ENCODE measurements at places on chromosomes 3 and 15.
A peak's percentile ranks its signal among the peaks of the same experiment; 100 is the strongest.

GRCh38 chr15:100753503-100753902 lies 126.1 kb upstream of the ALDH1A3 start:
- DNase-seq: no peak

- DNase-seq: no peak
Measured at GRCh38 chr3:171799501-171799900, 10.8 kb downstream of the PLD1 start.

DNA sequence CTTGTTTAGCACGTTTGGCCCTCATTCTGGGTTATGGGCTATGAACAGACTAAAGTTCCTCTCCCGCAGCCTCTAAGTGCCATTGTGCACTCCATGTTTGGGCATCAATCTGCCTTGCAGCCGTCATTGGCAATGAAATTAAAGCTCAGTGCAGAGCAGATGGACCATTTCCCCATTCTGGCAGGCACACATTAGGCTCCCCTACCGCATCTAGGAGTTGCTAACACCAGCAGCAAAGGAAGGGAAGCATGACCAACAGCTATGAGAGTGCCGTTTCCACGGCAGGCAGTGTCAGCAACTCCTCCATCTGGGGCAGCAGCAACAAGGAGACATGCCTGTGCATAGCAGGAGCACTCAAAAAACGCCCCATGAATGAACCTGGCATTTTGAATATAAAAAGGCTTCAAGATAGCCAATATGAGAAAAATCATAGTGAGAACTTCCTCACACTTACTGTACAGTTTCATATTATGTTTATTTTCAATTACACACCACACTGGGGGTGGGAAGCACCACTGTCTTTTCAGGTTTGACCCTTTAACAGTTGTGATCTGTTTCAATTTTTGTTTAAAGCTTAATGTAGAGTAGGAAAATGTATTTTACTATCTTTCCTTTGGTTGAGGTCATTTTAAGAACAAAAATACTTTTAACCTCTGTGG lies 218.7 kb downstream of the KCNMB2 start:
- no peak for DNase-seq

GRCh38 chr3:141410846-141411245 lies 42.5 kb downstream of the ZBTB38 start:
- no peak for DNase-seq

DNA sequence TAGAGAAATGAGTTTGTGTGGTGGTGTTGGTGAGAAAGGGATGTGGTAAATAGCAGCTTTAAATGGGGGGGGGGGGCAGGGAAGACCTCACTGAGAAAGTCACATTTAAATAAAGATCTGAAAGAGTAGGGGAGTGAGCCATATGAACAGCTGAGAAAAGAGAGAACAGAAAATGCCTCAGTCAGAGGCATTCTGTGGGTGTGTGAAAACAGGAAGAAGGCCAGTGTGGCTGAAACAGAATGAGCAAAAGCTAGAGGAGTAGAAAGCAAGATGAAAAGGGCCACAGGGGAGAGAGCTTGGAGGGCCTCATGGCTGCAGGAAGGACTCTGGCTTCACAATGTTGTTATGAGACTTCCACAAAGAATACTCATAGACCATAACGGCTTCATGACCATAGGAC lies 783.3 kb downstream of the ZPLD1 start:
- DNase-seq: no peak

- DNase-seq: no peak
Measured at GRCh38 chr3:124826703-124827102, 60.5 kb downstream of the ITGB5 start.

GRCh38 chr15:67936258-67936657 lies 96.4 kb upstream of the RNU6-1 start:
- no peak for DNase-seq

- no peak for DNase-seq
Measured at GRCh38 chr3:43919029-43919428, 228.3 kb downstream of the ABHD5 start.

GRCh38 chr3:8755097-8755496 lies 14.3 kb downstream of the OXTR start:
- DNase-seq: no peak

DNA sequence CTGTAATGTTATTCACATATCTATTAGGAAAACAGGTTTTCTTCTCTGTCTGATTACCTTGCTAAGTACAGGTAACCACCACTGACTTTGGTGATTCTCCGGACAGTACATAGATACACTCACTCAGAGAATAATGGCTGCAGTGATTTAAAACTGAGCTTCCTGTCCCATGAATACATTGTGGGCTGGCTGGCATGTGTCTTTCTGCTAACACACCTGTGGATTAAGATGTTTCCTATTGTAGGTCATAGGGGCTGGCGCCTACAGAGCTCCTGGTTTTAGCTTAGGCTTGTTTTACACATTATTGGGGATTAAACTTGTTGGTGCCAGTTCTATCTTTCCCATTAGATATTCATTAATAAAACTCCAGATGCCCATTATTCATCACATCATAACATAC lies 102.7 kb upstream of the MEIS2 start:
- DNase-seq: no peak

GRCh38 chr15:100373120-100373896 lies 31.5 kb upstream of the ADAMTS17 start:
- DNase-seq: no peak

GRCh38 chr3:12471241-12471640 lies 13.0 kb upstream of the TSEN2 start:
- no peak for DNase-seq

- no peak for DNase-seq
Measured at GRCh38 chr3:173395073-173395411, 2.5 kb upstream of the NLGN1 start.

DNA sequence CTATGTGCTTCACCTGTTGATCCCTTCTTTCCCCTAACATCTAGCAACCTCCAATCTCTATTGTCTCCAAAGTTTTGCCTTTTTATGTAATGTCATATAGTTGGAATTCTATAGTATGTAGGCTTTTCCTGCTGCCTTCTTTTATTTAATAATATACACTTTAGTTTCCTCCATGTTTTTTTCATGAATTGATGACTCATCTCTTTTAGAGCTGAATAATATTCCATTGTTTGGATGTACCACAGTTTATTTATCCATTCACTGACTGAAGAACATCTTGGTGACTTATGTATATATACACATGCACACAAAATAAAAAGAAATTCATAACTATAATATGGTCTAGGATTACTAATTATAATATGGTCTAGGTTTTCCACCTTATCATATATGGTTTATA lies 1314.2 kb downstream of the OTOL1 start:
- no peak for DNase-seq

DNA sequence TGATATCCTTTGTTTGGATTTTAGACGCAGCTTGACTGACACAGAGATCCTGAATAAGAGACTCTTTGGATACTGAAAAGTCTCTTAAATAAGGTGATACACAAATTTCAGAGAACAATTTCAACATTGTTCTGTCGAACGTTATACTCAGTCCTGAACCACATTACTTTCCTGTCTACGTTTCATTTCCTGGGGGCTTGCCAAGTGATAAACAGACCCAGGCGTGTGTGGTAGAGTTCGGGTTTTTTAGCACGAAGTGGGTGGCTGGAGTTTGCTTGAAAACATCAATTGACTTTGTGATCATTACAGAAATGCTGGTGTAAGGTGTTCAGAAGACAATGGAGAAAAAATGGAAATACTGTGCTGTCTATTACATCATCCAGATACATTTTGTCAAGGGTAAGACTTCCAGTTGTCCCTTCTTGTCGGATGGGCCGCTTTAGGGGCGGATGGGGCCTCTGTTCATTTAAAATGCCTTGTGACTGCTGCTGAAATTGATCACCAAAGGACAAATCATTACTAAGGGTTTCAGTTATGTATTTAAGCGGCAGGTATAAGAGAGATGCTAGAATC lies at the start of gene CD96:
Gene CD96 (plus strand): TSS at position 287 of the 573 bp plus-strand sequence. CDS start 52 bp downstream, at position 339.
- peak; percentile 65 for DNase-seq

DNA sequence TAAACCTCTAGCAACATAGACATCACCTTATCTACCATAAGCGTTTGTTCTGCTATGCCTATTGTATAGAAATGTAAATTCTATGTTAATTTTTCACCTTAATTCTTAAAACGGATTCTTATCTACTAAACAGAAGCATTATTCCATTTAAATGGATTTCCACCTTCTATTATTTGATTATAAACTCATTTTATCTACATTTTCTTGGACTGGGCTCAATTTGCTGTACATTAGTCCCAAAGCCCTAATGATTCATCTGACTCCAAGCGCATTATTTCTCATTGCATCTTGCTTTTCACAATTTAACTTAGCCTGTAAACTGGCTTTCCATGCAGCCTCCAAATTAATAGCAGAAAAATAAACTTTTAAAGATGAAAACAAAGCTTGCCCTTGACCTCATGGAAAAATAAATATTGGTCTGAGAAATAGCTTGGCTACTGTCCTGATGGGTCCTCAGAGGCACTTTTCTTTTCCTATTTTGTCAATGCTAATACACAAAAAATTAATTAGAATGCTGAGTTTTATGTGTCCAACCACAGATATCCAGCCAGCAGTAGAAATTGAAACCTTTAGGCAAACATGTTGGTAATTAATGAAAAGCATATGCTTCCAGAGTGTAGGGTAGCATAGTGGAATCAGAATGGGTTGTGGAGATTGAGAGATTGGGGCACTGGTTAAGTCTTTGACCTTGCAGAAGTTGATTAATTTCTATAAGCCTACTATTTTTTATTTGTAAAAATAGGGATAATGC lies 81.4 kb upstream of the CFAP20DC start:
- no peak for DNase-seq

GRCh38 chr15:70008697-70009290 lies 88.9 kb downstream of the TLE3 start:
- DNase-seq: no peak

DNA sequence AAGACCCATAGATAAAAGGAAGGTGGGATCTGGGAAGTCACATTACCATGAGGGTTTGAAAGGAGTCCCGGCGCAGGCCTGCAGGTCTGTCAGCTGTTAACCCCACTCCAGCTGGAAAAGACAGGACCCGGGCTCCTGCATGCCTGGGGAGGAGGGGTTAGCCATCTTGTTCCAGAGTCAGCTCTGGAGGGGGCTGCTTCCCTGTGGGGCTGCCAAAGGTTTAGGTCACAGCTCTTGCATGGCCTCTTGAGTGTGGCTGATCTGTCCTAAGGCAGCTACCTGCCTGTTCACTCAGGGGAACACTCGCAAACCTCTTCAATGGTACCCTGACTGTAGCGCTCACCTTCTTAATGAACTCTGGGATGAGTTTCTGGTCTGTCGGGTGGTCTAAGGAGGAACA lies 104.5 kb downstream of the RFTN1 start:
- no peak for DNase-seq

- DNase-seq: no peak
Measured at GRCh38 chr3:26264708-26265107, 357.9 kb upstream of the LRRC3B start.

DNA sequence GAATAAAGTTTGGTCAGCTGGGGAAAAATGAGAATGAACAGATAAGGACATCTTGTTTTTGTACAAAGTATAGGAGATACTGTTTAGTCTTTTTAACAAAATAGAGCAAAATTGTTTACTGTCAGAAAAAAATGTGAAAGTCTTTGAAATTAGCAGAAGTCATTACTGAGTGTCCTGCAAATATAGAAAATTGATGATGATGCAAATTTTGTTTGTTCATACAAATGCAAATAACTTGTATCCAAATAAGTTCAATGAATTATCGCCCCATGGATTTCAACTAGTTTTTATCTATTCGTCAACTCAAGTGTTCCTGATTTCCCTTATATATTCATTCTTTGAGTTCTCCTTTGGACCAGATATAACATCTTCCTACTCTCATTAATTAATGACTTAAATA lies 378.0 kb upstream of the SGO1 start:
- no peak for DNase-seq

DNA sequence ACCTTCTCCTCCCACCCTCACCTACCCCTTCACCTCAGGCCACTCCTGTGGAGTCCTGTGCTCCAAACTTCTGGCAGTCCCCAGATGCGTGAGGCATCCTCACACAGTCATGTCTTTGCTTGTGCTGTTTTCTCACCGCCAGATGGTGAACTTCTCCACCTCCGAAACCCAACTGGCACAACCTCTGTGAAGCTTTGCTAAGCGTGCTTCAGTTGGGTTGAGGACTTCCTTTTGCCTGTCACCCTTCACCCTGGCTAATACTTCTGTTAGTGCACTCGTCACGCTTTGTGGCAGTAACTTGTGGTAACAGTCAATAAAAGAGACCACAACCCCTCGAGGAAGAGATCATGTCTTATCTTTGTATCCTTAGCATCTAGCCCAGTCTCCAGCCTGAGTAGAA lies 42.0 kb upstream of the SKOR1 start:
- DNase-seq: peak; percentile 19

DNA sequence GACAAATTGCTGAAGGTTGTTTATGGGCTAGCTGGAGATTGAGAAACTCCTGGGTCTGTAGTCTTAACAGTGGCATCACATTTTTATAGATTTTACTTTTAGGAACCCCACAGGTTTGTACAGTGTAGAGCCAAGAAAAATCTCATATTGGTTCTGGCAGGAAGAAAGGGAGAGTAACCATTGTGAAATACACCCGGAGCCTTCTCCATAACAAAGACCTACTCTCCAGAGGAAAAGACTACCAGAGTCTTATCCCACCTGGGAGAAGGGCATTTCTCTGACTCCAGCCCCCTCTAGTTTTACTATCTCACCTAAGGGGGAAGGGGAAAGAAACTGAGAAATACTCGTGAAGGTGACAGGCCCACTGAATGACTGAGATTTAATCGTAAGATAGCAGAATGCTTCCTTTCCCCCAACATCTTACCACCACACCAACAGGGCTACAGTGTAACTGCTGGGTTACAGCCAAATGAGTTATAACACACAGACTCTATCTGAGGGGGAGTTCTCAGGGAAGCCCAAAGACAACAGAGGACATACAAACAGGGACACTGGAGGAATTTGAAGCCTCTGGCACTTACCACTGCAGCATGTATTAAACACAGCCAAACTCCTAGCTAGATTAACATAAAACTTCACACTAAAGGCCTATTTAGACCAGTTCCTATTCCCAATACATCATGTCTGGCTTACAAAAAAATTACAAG lies 56.1 kb downstream of the SYN2 start:
- no peak for DNase-seq

DNA sequence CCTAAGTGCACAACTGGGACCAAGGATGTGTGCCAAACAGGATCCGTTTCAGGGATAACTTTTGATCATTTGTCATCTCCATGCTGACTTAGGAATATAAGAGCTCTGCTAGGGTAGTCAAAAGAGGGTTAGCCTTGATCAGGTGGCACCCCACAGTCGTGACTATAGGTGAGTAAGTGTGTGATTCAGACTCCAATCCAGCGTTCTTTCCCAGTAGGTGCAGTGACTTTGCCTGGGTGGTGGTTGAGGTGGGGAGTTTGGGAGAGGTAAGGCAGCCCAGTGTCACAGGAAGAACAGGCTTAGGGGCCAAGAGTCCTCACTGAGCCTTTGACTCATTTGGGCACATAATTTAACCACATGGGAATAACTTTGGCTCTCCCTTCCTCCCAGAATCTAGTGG lies 51.0 kb downstream of the CHDH start:
- DNase-seq: no peak

GRCh38 chr3:150631515-150632221 lies 28.5 kb downstream of the SELENOT start:
- no peak for DNase-seq

GRCh38 chr3:146468234-146468633 lies 1.1 kb downstream of the PLSCR2 start:
- no peak for DNase-seq

Data from effector CD4-positive, alpha-beta T cell (primary cell).